ENCODE measurements at places on chromosomes 11 and 22.

DNA sequence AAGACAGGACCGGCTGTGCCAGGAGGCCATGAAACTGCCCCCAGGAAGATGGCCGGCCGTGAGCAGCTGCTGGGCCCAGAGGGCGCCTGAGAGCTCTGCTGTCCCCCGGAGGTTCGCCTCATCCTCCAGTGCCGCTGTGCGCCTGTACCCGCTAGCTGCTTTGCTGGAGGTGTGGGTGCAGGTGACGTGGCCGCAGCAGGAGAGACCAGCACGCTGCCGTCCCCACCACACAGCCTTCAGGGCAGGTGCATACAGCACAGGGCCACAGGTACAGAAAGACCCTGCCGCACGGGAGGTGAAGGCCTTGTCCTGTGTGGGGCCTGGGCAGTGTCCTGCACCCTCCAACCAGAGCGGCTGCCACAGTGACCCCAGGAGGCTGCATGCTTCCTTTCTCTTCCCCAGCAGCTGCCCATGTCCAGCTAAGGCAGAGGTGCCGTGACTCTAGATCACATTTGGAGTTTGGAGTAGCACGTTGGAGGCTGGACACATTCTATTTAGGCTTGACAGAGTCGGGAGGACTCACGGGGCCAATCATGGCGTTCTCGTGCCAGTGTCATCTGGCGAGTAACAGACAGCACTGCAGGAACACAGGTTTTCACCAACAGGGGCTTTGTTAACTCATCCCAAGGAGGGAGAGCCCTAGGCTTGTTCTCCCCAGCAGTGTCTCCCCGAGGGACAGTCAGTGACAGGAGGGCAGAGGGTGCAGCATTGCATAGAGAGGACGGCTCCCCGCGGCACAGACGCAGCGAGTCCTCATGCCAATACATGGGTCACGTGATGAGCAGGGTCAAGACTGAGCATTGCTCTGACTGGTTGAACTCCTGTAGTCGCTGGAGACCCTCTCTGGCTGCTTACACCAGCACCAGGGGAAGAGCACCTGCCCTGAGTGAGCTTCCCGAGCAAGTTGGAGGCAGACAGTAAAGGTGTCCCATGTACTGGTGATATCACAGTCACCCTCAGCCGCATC, 18.7 kb upstream of the PANX2 start:
- DNase-seq = no peak

DNA sequence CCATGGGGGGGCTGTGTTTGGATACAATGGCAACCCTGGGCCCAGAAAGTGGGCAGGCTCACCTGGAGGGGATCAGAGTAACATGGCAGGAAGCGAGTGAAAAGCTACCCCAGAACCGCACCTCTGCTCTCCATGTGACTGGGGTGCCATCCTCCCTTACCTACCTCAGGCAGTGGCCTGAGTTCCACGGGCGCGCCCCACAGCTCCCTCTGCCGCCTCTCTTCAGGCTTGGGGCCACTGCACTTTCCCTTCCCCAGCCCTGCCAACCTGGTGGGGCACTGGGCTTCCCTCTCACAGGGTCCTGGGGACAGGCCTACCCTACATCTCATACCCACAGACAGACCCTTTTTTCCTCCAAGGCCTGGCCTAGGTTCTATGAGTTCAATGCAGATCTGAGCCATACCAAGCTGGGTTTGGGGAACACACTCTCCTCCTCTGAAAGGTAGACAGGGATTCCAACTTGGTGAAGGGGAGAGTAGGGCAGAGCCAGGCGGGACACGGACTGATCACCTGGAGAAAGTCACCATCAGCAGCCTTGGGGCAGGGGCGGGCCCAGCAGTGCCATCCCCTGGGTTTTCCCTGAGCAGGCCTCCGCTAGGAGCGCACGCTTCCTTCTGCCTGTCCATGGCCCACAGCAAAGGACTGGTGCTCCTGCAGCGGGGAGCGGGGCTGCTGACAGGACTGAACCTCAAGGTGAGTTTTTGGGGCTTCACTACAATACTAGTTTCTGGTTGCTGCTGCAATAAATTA, 7.1 kb downstream of the GALR3 start:
- DNase-seq = no peak

- no peak for DNase-seq
Observed at GRCh38 chr11:11669233-11669846, 47.5 kb upstream of the GALNT18 start.

GRCh38 chr11:60389279-60389910, 6.9 kb upstream of the MS4A14 start:
- DNase-seq = no peak

- DNase-seq = no peak
Observed at GRCh38 chr11:61539006-61539405, 30.5 kb downstream of the LRRC10B start.

DNA sequence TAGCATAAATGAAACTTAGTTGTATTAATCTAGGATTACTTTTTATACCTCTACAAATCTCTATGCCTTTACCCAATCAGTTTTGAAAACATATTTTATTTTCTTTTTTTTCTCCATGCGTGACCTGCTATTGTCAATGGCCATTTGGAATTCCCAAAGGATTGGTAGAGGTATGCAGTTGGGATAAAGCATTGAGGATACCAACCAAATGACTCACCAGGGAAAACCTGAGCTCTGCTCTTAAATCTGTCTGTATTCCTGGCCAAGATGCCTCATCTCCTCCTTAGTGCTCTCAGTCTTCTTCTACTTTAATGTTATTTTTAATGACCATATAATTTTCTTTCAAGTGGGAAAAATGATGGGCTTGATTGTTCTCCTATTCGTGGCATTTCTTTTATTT, 61.9 kb downstream of the EHF start:
- no peak for DNase-seq

DNA sequence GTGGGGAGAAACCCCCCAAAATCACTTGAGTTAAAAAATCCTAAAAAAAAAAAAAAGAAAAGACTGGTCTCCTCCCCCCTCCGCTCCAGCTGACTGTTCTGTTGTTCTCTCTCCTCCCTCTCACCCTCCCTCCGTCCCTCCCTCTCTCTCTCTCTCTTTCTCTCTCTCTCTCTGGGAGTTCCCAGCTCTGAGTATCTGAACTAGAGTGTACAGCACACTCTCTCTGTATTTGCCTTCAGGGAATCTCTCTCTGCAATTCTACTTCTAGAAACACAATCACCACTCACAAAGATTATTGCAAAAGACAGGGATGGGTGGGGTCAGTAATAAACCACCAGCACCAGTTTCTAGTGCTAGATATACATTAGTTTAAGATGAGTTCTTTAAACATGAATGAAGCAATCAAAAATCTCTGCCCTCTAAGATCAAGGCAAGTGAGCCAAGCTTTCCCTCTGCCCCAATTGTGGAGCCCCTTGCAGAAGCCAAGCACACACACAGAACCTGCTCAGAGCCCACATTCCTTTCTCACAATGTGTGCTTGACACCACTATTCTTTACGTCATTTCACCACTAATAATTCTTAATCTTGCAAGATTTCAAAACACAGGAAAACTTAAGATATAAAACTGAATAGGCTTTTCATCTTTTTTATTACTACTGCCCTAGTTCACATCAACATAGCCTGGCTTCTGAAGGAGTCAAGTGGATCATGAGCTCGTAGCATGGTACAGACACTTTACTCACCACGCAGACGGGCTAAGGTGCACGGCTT, 133.5 kb downstream of the RBFOX2 start:
- no peak for DNase-seq

GRCh38 chr11:110074499-110074898, 18.7 kb upstream of the ZC3H12C start:
- no peak for DNase-seq

DNA sequence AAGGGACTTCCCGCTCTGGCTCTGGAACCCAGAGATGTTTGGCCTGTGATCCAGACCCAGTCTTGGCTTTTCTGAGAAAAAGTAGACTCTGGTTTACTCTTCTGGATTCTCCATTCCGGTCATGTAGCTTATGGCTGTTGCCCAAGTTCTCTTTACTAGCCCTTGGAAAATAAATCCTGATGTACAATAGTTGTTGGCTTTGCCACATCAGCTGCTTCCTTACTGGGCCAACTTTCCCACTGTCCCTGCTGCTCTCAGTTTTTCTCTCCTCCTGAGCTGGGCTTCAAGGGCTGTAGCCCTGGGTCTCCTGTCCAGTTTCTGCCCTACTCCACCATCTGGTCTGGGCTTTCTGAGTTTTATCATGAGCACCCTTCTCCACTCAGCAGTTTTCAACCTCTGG, 12.5 kb downstream of the PATZ1 start:
- DNase-seq = no peak

- DNase-seq = no peak
Observed at GRCh38 chr22:22714600-22715335, 70.4 kb downstream of the GGTLC2 start.

GRCh38 chr11:62401356-62401755, 17.5 kb upstream of the SCGB1A1 start:
- no peak for DNase-seq

GRCh38 chr22:17483688-17484372, 79.5 kb upstream of the SLC25A18 start:
- no peak for DNase-seq

DNA sequence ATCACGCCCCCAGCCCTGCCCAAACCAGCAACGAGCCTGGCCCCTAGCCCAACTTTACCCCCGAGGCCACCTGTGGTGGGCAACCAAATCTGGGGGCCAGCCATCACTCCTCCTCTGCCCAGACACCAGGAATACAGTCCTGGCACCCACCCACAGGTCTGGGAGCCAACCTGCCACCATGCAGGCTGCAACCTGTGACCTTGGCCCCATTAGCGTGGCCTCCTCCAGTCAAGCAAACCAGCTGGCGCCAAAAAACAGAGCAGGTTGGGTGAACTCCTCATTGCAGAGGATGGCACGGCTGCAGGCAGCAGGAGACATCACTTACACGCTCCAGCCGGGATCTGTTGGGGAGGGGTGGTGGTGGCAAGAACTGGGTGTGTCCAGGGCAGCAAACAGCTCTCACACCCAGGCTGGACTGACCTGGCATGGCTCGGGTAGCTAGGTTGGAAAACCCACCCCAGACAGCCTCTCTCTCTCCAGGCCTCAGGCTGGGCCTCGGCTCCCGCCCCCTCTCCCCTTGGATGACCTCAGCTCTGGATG, 65.5 kb upstream of the TCF20 start:
- no peak for DNase-seq

- DNase-seq = no peak
Observed at GRCh38 chr11:65301491-65302329, 13.0 kb upstream of the CDC42EP2 start.

All from NCI-H2029 treated with DMSO at 0.1 percent for 48 hours (cell line).